ENCODE measurements at places on chromosomes 4 and X. TPM values are rescaled to one million over a fixed set of nuclear protein-coding genes. Genes with fewer than 3 reads are reported as not detected.

The TRIM60 gene
- not detected for polyA plus RNA-seq

- no peak for DNase-seq
Observed at GRCh38 chrX:45619290-45619689, 418.6 kb upstream of the DIPK2B start.

The CABS1 gene
- polyA plus RNA-seq = 0.22 TPM

GRCh38 chrX:17967888-17968287 lies 106.8 kb upstream of the RAI2 start:
- DNase-seq = no peak

The PALLD gene
- 177 TPM for polyA plus RNA-seq

GRCh38 chr4:7790999-7791398 lies 148.7 kb downstream of the AFAP1 start:
- DNase-seq = no peak

GRCh38 chrX:26286836-26287235 lies 70.9 kb downstream of the MAGEB5 start:
- DNase-seq = no peak

DNA sequence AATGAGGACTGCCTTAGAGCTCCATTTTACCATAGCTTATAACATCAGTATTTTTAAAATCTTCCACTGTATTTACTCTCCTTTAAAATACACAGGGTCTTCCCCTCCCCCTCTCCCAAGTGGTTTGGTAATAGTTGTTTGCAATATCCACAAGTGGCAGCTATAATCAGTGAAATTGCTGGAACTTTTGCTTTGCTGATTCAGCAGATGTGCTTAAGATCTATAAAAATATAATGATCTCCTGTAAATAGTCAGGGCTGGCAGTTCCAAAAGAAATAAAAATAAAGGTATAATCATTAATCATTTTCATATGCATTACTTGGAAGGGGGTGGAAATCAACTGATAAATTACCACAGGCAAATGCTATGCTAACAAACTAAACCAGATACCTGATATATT lies 345.2 kb downstream of the KLHL13 start:
- DNase-seq = no peak

Measured in renal pelvis (tissue), 12 donors.